Stimulated activated CD8-positive, alpha-beta memory T cell treated with anti-CD3 and anti-CD28 coated beads, Interleukin-2, amount 100 ng/mL, for 1 hour (primary cell): ENCODE measurements at places on chromosomes 3 and 15.

GRCh38 chr3:70225146-70225545 is 87.3 kb downstream of the MDFIC2 start:
- DNase-seq = no peak

- no peak for DNase-seq
Measured at GRCh38 chr3:179082416-179082815, 10.8 kb upstream of the ZMAT3 start.

DNA sequence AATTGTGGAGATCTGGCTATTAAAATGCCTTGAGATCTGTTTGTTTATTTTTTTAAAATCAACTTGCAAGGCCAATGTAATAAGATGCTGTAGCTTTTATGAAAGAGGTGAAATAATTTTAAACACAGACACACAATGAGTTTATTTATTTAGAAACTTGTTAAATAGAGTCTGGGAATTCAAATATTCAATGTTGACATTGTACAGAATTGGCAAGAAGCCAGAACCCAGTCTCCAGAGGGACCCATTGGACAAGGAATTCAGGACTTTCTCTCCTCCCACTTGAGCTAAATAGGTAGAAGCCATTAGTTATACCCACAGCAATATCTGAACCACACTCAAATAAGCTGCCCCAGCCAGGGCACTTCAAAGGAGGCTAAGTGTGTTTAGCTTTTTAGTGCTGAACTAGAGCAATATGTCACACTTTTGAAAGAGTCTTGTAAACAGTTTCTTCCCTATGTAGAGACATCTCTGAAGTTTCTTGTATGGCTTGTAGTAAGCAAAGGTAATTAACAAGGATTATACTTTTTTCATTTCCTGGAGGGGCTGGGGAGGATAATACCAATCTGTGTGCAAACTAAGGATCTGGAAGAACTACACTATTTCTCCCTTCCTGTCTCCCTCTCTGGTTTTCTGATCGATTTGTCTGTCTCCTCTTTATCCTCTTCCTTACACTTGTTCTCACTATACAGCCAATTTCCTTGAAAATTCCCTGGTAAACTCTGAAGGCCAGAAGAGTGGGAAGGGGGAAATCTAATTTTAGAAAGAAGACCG is 6.0 kb downstream of the MECOM start:
- no peak for DNase-seq

DNA sequence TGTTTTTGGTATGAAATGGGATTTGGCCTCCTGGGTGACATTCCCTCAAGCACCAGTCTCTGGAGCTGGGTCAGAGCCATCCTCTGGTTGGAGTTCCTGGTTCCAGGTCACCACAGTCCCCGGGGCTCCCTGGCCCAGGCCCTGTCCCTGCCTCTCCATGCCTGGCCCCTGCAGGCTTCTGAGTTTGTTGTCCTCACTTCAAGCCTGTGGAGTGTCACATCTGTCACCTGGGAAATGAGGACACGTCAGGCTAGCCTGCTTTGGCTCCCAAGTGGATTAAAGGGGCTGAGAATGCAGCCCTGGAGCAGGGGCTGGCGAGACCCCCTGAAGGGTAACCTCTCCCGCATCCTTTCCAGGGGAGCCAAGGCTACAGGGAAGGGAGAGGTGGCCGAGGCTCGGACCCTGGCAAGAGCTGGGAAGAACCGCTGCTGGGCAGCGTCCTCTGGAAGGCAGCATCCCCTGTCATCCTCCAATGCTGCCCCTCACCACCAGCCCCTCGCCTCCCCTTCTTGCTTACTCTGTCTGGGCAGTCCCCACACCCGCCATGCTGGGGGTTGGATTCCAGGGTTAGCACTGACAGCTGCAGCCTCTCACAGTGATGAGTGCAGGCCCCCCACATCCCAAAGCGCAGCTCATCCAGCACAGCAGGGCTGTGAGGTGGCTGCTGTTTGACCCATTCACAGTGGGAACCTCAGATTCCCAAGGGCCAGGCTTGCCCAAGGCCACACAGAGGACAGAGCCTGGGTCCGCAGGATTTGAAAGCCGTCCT is 75.5 kb upstream of the IQSEC1 start:
- DNase-seq = no peak

DNA sequence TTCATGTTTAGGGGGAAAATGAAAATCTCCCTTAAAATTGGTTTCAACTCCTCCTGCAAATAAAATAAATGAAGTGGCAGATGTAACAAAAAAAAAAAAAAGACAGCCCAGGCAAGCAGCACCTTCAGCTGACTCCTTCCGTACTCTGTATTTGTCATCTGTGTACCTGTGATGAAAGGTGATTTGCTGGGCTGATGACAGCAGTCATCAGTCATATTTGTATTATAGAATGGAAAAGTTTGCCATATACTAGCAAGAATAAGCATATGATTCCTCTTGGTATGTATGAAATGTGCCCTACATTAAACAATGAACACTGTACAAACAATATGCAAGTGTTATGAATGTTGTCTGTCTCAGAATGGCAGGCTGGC is 44.1 kb upstream of the WWTR1 start:
- no peak for DNase-seq

- DNase-seq = no peak
Measured at GRCh38 chr3:99783011-99783573, 34.6 kb upstream of the CMSS1 start.

DNA sequence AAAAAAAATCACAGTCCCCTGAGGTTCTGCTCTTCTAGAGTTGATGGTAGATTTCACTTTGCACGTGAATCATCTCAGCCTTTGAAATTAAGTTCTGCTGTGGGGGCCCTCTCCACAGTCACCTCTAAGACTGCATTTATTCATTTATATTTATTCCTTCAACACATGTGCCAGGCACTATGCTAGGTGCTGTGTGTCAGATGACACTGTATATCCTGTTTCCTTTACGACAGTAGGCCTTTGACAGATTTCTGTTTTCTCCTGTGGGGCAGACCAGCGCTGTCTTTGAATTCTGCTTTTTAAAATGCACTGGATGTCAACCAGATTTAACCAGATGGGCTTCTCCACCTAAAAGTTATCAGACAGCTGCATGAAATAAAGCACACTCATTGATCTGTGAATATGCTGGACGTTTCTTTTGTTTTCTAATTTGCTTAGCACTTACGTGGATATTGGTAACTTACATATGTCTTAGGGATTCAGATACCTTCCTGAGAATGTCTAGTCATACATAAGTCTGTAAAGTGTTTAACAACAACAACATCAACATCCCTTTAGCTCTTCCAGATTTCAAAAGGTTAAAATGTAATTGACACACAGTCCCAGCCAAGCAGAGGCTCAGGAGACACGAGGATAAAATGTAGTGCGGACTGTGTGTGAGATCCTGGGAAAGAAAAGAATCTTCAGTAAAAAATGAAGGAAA is 525.5 kb upstream of the MCTP2 start:
- DNase-seq = no peak

DNA sequence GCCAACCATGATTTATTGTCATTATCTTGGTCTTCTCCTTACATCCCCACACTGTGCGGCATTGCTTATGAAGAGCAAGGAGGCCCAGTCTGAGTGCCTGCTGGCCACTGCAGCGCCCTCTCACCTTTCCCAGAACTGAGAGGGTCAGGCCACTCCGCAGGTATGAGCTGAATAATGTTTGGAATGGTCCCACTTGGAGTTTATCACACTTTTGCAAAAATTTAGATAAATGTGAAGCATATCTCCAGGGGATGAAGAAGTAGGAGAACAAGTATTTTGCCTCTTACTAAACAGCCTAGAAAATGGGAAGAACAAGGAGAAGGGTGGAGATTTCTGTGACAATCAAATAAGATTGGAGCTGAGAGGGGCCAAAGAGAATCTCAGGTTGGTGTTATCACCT is 74.4 kb upstream of the GSK3B start:
- DNase-seq = no peak

GRCh38 chr15:84035399-84035766 is 200.2 kb upstream of the GOLGA6L4 start:
- DNase-seq = no peak

- DNase-seq = no peak
Measured at GRCh38 chr3:9815986-9816385, 5.9 kb downstream of the TTLL3 start.

- DNase-seq = no peak
Measured at GRCh38 chr15:100785181-100786138, 94.2 kb upstream of the ALDH1A3 start.

- no peak for DNase-seq
Measured at GRCh38 chr3:173688216-173688842, 290.8 kb downstream of the NLGN1 start.

DNA sequence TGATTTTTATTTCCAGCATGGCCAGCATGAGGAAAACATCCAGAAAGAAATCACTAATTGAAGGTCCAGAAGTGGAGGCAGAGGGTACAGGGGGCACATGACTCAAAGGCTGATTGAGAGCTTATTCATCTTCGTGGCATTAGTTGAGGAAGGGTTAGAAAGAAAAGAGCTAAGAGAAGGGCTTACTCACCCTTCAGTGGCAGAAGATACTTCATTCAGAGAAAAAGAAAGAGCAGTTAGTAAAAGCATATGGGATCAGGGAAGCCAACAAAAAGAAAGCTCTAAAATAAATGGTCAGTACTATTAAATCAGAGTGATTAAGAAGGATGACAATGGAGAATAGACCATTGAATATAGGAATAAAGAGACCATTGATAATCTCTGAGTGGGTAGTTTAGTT is 25.2 kb downstream of the GAP43 start:
- DNase-seq = no peak

GRCh38 chr15:74824976-74825375 is 1.5 kb upstream of the CPLX3 start:
- DNase-seq = no peak

DNA sequence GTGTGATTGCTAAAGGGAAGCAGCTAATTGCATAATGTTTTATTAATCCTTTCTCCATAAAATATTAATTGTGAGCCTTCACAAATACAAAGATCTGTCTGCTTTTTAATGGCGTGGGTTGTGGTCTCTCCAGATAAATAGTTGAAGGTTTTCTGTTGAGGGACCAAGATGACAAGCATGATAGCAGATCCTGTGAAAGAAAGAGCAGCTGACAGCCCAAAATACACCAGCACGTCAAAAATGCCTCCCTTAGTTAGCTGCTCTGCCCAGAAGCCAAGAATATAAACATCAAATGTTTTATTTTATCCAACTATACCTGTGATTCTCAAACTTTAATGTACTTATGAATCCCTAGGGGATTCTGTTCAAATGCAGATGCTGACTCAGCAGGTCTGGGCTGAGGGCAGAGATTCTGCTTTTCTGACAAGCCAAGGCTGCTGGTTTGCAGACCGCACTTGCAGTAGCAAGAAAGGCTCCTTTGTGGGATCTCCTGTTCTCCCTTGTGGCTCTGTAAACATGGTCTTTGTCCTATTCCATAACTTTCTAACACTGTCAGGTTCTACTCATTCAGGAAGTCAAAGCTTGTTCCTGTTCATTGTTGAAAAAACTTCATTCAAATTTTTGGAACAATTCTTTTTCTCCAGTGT is 119.1 kb upstream of the SLC25A36 start:
- DNase-seq = no peak

DNA sequence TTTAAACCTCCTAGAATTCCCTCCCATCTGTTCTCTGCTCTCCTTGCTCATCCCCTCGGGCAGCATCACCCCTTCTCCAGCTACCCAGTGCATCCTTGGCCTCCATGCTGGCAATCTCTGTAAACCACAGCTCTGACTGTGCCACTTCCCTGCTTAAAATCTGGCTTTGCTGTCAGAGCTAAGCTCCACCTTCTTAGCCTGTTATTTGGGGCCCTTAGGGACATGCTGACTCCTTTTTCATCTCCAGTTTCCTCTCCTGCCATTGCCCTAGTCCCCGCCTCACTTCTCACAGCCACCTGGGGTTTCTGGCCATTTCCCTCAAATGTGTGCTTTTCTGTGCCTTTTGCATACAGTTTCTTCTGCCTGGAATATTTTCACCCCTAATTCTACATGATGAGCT is 5.7 kb downstream of the SLC6A20 start:
- no peak for DNase-seq

DNA sequence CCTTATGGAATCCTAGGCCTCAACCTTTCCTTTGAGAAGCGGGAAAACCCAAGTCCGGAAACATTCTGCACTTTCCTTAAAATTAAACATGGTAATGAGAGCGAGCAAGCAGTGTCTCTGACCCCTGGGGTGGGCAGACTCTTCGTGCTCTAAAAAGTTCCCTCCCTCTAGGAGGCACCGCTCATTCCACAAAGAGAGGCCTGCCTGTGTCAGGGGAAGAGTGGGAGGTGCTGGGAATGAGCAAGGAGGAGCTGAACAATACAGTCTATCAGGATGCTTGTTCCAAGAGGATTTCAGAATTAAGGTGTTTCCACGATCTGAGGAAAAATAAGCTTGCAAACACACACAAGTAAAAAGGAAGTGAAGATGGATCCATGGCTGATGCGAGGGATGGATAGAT is 6.0 kb upstream of the RLBP1 start:
- no peak for DNase-seq
